Occipital lobe (tissue), 3 donors: ENCODE measurements at places on chromosomes 6 and 20. TPM values are rescaled to one million over a fixed set of nuclear protein-coding genes. Genes with fewer than 3 reads are reported as not detected.

The SRSF12 gene
- total RNA-seq: 34.9 TPM

The POM121L2 gene
- total RNA-seq: not detected

The MCCD1 gene
- total RNA-seq: not detected

The CSNK2A1 gene
- 187 TPM for total RNA-seq

The LKAAEAR1 gene
- total RNA-seq: 0.78 TPM

The ZC2HC1B gene
- total RNA-seq: 0.31 TPM

The CST1 gene
- not detected for total RNA-seq

The LAMA2 gene
- total RNA-seq: 16.8 TPM

The FRK gene
- total RNA-seq: 0.31 TPM

The PLTP gene
- total RNA-seq: 19.0 TPM

The ASIP gene
- total RNA-seq: not detected

The OR2J3 gene
- not detected for total RNA-seq

The C6orf52 gene
- total RNA-seq: 1.7 TPM

The TSBP1 gene
- not detected for total RNA-seq

The RHAG gene
- total RNA-seq: not detected

The NRSN1 gene
- total RNA-seq: 27.9 TPM

The VGLL2 gene
- not detected for total RNA-seq

The C20orf141 gene
- not detected for total RNA-seq

The GRM1 gene
- total RNA-seq: 22.3 TPM

The IER3 gene
- total RNA-seq: 3.0 TPM

The OLIG3 gene
- total RNA-seq: not detected

The EYS gene
- 0.78 TPM for total RNA-seq

The EDN1 gene
- total RNA-seq: 5.9 TPM

The IL17A gene
- not detected for total RNA-seq

The GNRH2 gene
- total RNA-seq: not detected

The MATN4 gene
- total RNA-seq: not detected

The TRIM26 gene
- 12.8 TPM for total RNA-seq

The CRISP3 gene
- 0.16 TPM for total RNA-seq

The ENPP1 gene
- 0.47 TPM for total RNA-seq

The MSH5 gene
- 4.2 TPM for total RNA-seq

The APCDD1L gene
- total RNA-seq: not detected

The SMOC2 gene
- total RNA-seq: 1.2 TPM

The NRN1 gene
- 17.9 TPM for total RNA-seq

The ULBP2 gene
- 5.3 TPM for total RNA-seq

The ADGRF1 gene
- total RNA-seq: not detected

The SUMO4 gene
- total RNA-seq: 7.3 TPM

The RBM38 gene
- total RNA-seq: 11.2 TPM

The SERINC1 gene
- total RNA-seq: 735 TPM

The SDC4 gene
- 1.9 TPM for total RNA-seq

The FKBP1C gene
- 0.31 TPM for total RNA-seq
